ENCODE measurements at places on chromosomes 13 and 19.

DNA sequence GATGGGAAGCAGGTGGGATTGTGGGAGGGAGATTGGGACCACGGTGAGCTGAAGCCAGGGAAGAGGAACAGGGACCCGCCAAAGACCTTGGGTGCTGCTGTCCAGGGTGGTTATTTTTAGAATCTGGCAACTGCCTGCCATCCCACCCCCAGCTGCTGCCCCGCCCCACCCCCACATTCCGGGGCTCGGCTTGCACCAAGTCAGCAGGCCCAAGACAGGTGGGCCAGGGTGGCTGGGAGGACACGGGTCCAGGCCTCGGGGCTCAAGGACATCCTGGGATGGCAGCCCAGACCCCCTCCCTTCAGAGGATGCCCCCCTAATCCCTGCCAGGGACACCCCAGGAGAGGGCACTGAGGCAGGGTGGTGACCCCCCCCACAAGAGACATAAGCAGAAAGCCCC is 827 bp downstream of the CKM start:
- no peak for DNase-seq

GRCh38 chr13:79549355-79550106 is 68.6 kb downstream of the NDFIP2 start:
- DNase-seq: no peak

DNA sequence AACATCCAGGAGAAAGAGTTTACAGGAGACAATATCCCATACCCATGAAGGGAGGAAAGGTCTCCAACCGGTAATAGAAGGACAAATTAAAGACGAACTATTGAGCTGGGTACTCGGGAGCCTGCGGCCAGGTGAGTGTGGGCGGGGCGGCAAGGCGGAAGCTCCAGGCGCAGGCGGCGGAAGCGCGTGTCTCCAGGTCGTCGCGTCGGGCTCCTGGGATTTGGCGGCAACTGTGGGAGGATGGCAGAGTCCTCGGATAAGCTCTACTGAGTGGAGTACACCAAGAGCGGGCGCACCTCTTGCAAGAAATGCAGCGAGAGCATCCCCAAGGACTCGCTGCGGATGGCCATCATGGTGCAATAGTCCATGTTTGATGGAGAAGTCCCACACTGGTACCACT is 21.6 kb upstream of the ANKRD10 start:
- no peak for DNase-seq

DNA sequence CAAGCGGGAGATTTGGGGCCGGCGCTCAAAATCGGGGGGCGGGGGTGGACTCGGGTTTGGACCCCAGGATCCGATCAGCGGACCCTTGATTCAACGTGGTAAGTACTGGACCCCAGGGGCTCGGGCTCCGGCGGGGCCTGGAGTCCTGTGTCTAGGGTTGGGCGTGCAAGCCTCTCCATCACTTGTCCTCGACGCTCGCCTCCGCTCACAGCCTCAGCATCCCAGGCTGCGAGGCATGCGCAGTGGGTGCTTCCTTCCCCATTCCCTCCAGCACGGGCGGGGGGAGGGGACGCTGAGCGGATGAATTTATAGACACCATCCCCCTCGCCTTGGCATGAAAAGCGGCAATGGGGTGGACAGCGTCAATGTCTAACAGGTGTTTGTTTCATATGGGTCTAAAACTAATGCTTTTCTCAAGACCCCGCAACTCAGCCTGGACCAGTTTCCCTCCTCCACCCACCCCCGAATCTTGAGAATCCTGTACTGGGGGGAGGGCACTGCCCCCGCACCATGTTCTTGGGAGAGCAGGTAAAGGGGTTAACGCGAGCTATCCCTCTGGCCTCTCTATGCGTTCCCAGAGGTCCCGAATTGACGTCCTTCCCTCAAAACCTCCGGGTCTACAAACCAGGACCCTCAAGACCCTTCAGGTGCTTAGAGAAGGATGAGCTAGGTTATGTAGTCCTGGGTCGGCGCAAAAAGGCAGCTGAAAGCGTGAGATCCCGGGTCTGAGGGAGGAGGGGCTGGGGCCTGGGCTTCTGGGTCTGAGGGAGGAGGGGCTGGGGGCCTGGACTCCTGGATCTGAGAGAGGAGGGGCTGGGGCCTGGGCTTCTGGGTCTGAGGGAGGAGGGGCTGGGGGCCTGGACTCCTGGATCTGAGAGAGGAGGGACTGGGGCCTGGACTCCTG is 579 bp downstream of the CPT1C start:
- DNase-seq: peak; percentile 81

GRCh38 chr13:26025196-26025595 is 26.6 kb downstream of the SHISA2 start:
- DNase-seq: no peak

- no peak for DNase-seq
Measured at GRCh38 chr19:15815306-15815705, at the start of gene OR10H1. Gene OR10H1 (minus strand): TSS chr19:15815664. CDS start chr19:15808037, 7,627 bp downstream.
